ENCODE measurements at places on chromosomes 12 and 14. TPM values are rescaled to one million over a fixed set of nuclear protein-coding genes. Genes with fewer than 3 reads are reported as not detected.

FSCB gene
- polyA plus RNA-seq, result not detected

SMOC1 gene
- polyA plus RNA-seq, result 1.2 TPM

TAS2R7 gene
- not detected for polyA plus RNA-seq

RIMBP2 gene
- polyA plus RNA-seq, result 2.8 TPM

GPR135 gene
- polyA plus RNA-seq, result 0.77 TPM

DNM1L gene
- polyA plus RNA-seq, result 30.5 TPM

GDF3 gene
- 1.6 TPM for polyA plus RNA-seq

P2RX2 gene
- 0.37 TPM for polyA plus RNA-seq

DNA sequence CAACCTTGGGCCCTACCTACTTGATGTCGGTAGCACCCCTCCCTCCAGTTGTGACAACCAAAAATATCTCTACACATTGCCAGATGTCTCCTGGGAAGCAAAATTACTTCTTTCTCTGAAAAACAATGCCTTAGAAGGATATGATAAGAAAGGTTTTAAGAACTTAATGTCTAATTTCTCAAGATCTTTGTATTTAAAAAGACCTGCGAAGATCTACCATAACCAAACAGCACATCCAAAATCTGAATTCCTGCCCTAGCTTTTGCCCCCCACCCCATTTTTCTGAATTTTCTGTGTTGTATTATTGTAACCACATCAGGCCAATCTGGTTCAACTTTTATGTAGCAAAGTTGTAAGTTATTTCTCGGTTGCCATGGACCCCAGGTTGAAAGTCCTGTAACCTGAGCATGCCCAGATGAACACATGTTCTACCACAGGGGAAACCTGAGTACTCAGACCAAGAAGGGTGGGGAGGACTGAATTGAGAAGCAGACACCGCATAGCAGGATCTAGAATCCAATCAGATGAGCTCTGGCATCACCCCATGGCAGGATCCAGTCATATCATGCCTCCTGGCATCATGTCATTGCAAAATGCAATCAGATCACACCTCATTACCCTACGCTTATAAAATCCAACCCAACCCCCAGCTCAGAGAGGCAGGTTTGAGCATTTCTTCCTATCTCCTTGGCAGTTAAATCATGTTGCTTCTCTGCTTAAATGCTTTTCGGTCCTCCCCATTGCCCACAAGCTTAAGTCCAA, 8.7 kb downstream of the TMEM253 start:
- no peak for DNase-seq

GRCh38 chr12:108337235-108338223, 1.6 kb downstream of the CMKLR1 start:
- DNase-seq, result no peak

- no peak for DNase-seq
Measured at GRCh38 chr12:92955997-92956663, 27.0 kb upstream of the EEA1 start.

- DNase-seq, result no peak
Measured at GRCh38 chr12:63949902-63950301, 105.4 kb downstream of the SRGAP1 start.

- no peak for DNase-seq
Measured at GRCh38 chr12:106240821-106241220, 7.0 kb downstream of the CKAP4 start.

GRCh38 chr14:70086685-70087379, 101.9 kb downstream of the SLC8A3 start:
- peak; percentile 57 for DNase-seq

DNA sequence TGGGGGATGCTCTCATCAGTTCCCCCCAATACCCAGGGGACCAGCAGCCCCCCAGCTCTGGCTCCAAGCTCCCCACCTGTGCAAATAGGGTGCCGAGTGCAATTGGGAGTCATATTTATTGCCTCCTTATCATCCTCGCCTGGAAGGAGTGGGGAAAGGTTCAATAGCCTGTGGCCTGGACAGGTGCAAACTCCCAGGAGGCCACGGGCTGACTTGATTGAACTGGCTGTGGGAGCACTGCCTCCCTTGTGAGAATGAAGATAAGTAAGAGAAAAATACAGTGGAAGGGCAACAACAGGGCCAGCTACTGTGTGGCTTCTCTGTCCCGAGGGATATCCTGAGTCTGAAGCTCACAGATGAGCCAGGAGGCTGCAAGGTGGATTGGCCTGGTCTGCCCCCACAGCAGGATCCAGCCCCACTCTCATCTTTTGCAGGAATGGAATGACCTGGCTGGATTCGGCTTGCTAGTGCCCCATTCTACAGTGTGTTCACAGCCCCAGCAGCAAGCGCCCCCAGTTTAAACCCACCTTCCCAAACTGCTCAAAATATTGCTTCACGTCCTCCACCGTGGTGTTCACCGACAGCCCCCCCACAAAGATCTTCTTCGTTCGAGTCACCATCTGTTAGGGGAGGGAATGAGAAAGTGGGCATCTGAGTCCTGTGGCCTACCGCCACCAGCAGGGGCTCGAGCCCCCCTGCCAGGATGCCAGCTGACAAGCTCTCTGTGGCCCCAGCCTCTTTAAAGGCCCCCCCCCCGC, 6.3 kb downstream of the MSI1 start:
- DNase-seq, result no peak

GRCh38 chr14:54481695-54482094, 7.1 kb downstream of the GMFB start:
- DNase-seq, result no peak

GRCh38 chr14:51002406-51002999, 58.2 kb upstream of the PYGL start:
- DNase-seq, result no peak

DNA sequence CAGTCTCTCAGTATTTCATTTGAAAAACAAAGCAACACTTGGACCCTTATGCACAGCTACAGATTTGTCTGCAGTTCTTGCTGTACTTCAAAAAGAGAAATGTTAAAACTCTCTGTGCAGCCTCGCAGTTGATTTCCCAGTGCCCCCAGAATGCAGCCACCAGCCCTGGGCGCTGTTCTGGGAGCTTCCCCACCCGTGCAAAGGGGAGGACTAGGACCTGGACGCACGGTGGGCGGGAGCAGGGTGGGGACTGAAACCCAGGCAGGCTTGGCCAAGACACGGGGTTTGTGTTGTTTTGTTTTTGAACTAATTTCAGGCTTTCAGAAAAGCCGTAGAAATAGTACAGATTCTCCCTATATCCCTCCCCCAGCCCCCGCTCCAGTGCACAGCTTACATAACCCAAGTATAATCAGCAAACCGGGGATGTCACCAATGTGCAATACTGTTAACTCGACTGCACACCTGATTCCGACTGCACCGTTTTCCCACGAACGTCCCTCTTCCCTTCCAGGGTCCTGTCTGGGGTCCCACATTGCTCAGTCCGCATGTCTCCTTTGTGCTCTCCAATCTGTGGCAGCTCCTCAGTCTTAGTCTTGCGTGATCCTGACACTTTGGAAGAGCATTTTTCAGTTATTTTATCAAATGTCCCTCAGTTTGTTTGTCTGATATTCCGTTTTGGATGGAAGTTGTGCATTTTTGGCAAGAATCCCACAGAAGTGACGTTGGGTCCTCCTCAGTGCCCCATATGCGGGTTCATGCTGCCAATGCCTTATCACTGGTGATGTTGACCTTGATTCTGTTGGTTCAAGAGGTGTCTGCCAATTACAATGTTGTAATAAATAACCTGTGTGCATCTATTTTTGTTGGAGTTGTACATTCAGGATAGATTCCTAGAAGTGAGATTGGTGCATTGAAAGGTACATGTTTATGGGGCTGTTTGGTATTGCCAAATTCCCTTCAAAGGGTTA, 95.9 kb downstream of the SETD3 start:
- DNase-seq, result no peak

- peak; percentile 13 for DNase-seq
Measured at GRCh38 chr12:96906498-96906848, 584 bp upstream of the NEDD1 start.

DNA sequence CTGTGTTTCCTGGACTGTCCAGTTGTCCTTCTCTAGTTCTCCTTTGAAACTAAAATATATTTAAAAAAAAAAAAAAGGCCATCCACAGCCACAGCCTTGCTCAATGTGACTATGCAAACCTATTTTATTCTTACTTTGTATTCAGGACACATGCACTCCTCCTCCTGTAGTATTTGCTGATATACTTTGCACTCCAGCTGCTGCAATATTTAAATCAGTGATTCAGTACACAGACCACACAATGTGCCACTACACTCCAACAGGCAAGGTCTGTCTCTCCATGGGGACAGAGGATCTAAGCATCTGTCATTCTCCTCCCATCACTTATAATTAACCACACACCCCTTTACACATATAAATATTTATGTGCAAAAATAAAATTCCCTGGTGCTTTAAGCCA, 40.2 kb upstream of the CCDC196 start:
- DNase-seq, result no peak

DNA sequence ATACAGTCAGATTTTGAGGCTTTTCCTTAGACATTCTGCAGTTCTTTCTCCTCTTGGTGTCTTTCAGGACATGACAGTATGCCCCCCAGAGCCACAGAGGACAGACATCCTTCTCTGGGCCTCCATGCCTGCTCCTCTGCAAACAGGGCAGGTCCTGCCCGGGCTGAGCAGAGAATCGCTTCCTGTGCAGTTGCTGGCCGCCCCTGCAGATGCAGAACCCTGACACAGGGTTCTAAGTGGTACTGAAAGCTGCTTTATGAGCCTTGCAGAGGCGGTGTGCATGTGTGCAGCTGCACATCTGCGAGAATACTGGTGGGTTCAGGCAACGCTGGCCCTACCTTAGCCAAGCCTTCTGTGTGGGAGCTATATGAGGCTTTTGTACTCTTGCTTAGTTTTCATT, 54.5 kb downstream of the FLRT2 start:
- no peak for DNase-seq

DNA sequence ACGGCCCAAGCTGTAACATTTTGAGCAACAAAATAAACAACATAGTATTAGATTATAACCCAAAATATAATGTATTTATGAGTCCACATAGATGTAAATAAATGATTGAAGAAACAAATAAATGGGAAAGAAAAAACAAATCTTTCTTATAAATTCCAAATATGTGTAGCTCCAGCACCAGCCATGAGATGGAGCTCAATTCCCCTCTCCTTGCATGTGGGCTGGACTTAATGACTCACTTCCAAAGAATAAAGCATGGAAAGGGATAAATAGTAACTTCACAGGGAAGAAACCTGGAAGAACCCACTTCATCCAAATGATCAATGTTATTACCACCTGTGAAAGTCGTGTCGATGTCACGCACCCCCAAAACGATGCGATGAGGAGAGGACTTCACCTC, 158.8 kb downstream of the RPAP3 start:
- no peak for DNase-seq

- no peak for DNase-seq
Measured at GRCh38 chr12:51242876-51243275, 4.2 kb downstream of the DAZAP2 start.

- DNase-seq, result no peak
Measured at GRCh38 chr14:55125403-55125802, 3.6 kb upstream of the LGALS3 start.

DNA sequence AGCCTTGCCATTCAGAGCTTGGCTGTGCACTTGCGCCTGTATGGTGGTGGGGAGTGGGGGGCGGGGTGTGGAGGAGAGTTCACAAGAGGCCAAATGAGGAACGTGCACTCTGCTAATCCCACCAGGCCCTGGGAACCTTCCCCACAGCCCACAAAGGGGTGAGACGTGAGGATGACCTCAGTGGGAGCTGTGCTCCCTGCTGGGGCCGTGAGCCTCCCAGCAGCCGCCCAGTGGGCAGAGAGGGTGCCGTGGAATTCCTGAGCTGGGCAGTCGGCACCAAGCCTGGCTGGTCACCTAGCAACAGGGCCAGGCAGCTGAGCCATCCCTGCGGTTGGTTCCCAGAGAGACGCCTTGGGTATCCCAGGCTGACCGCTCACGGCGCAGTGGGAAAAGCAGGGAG, 53.7 kb downstream of the CCNK start:
- DNase-seq, result peak; percentile 47

DNA sequence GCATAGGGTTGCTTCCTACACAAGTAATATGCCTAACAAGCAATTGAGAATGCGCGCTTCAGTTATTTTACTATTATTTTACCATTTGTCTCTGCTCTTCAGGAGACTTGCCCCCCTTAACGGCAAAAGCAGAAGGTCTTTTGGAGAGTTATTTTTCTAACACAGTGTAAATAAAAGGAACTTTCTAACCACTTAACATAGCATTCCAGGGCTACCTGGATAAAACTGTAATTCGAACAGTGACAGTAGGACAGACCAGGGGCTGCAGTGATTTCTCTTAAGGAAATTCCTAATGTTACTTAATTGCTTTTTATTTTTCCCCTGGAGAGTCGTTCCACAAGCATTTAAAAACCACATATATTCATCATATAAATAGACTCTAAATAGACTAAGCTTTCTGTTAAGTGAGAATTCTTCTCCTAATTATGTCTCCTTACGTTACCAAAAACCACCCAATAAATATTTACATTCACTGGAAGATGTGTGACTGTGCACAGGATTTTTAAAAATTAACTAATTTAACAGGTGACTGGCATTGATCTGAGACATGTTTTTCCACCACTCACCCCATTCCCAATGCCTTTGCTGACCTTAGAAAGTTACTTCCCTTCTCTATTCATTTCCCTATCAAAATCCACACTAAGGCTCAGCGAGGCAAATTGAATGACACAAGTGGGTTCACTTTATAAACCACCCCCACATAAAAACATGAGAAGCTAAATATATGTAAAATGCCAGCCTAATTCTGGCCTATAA, 72.4 kb downstream of the RNF34 start:
- no peak for DNase-seq

DNA sequence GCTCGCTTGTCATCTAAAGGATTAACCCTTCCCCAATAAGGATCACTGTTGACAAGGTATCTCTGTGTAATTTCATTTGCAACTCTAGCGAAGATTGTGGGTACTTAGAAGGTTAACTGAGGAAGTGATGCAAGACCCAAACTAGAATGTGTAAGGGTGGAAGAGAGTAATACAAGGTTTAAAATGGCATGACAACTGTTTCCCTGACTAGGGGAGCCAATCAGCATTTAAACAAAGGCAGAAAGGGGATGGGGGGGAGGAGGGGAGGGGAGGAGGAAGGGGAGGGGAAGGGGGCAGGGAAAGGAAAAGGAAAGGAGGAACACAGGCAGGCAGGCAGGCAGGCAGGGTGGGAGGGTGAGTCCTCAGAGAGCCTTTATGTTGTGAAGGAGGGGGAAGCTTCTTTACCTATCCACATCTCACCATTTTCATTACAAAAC, 31.1 kb downstream of the NRDE2 start:
- DNase-seq, result no peak

DNA sequence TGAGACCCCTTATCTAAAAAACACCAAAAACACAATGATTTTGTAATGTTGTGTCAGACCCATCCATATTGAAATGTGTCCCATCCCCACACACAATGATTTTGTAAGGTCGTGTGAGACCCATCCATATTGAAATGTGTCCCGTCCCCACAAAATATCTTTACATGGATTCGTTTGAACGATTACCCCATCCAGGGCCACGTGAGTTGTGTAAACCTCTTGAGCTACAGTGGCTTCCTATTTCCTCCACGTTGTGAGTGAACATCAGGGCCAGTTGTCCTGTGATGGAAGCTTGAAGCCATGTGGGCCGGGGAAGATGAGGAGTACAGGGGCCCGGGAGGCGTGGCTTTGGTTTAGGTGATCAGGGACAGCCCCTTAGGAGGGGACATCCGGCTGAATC, 27.0 kb upstream of the ULK1 start:
- no peak for DNase-seq

- DNase-seq, result no peak
Measured at GRCh38 chr12:93137656-93138612, 208.8 kb upstream of the EEA1 start.
